Activated CD8-positive, alpha-beta memory T cell treated with anti-CD3 and anti-CD28 coated beads, Interleukin-2, amount 50 U/mL, for 4 hours (primary cell): ENCODE measurements at places on chromosomes 7 and 10.

GRCh38 chr7:4225361-4225771 lies 456.7 kb upstream of the FOXK1 start:
- no peak for DNase-seq

- no peak for DNase-seq
Observed at GRCh38 chr10:104501864-104502579, 139.1 kb upstream of the SORCS3 start.

DNA sequence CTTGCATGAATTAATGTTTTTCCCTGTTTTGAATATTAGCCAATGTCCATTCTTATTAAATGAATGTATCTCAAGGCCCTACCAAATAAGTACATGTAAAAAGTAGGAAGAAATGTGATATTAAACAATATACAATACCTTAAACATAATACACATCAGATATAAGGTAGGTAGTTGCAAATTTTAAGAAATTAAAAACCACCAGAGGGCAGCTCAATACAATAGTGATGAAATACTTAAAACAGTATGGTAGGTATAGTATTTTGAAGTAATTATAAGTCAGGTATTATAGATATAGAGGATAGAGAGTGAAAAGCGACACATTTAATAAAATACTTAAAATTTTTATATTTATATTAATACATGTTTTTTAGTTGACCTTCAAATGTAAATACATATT lies 43.6 kb upstream of the CDK14 start:
- no peak for DNase-seq

DNA sequence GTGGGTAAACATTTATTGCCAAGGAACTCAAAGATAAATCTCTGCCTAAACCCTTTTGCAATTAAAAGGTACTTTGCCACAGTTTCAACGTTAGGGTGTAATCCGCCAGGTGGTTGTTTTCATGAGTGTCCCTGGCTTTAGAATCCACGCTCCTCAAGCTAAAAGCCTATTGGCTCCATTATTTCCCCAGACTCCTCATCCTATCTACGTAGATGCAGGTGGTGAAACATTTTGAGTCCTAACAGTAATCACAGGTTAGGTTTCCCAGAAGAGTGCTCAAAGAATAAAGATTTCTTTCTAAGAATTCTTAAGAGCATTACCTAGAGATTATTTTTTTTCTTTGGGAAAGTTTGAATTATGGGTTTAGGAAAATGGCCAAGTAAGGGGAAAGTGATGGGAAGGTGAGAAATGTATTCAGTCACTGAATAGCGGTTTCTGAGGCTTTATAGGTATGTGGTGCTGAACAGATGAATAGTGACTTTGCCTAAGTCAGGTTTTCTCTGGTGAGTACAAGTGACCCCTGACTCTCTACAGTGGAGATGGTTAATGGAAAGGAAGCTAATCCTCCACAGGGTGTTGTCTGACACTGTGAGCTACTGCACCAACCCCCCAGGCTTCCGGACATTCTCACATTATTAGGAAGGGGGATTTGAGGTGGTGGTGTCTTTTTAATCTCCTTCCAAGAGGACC lies 60.2 kb downstream of the NRP1 start:
- no peak for DNase-seq

DNA sequence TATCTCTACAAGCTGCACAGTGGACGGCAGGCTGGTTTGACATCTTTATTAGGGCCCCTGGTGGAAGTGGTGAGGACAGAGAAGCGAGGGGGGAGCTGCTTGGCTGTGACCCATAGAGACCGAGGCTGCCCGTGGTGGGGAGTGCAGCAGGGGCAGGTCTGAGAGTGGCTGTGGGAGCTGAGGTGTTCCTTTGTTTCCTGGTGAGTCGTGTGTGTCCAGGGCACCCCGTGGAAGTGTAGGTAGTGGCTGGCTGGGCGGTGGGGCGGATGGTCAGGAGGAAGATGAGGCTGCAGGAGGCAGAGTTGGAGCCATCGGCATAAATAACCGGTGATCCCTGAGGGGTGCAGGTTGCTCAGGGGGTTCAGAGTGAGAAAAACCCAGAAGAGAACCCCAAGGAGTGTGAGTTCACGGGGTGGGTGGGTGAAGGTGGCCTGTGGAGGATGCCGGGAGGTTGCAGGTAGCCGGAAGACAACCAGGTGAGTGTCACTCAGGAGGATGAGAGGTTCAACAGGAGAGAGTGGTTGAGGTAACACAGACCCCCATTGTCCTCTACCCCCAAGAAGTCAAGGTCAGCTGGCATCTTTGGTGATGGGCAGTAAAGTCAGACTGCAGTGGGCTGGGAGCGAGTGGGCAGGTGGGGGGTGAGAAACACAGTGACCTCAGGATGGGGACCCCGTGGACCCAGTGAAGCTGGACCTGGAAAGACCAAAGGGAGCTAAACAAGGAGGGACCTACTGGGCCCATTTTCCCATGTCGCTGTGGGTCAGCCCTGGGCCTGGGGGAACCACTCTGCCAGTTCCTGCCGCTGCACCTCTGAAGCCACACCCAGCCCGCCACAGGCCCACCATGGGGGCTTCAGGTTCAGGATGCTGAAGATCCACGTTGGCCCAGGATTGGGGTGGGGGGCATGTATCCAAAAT lies 7.8 kb downstream of the ATP6V0E2 start:
- no peak for DNase-seq

DNA sequence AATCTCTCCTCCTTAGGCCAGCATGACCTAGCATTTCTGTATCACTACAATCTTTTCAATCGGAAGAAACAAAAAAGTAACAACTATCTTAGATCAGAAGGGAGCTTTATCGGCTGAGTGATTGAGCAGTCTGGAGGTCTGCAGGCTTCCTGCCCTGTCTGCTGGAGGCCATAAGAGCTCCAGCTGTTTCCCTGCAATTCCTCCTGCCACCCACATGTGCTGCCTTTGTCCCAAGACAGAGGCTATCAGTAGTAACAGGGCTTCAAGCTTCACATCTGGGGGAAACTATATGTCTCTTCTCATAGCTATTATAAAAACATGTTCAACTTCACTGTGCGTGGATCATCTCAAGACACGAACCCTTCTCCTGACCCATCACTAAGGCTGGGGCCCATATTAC lies 70.1 kb upstream of the VWC2 start:
- no peak for DNase-seq

GRCh38 chr7:77736991-77737390 lies 40.7 kb downstream of the RSBN1L start:
- no peak for DNase-seq

- DNase-seq: no peak
Observed at GRCh38 chr10:87660484-87661133, 931 bp downstream of the PAPSS2 start.
